ENCODE measurements at places on chromosomes 11 and 22.
A peak's percentile ranks its signal among the peaks of the same experiment; 100 is the strongest.

DNA sequence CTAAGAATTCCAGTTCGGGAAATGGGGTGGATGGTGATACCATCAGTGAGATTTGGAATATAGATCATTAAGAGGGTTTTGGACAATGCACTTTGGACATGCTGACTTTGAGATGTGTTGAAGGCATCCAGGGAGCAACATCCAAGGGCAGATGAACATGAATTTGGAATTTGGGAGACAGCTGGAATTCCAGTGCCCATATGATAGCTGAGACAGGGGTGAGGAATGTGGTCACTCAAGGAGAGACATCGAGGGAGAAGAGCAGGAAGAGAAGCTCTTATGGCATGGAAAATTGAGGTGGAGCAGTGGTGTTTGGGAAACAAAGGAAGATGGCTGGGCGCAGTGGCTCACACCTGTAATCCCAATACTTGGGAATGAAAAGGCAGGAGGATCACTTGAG is 11.8 kb upstream of the MICAL2 start:
- no peak for DNase-seq

DNA sequence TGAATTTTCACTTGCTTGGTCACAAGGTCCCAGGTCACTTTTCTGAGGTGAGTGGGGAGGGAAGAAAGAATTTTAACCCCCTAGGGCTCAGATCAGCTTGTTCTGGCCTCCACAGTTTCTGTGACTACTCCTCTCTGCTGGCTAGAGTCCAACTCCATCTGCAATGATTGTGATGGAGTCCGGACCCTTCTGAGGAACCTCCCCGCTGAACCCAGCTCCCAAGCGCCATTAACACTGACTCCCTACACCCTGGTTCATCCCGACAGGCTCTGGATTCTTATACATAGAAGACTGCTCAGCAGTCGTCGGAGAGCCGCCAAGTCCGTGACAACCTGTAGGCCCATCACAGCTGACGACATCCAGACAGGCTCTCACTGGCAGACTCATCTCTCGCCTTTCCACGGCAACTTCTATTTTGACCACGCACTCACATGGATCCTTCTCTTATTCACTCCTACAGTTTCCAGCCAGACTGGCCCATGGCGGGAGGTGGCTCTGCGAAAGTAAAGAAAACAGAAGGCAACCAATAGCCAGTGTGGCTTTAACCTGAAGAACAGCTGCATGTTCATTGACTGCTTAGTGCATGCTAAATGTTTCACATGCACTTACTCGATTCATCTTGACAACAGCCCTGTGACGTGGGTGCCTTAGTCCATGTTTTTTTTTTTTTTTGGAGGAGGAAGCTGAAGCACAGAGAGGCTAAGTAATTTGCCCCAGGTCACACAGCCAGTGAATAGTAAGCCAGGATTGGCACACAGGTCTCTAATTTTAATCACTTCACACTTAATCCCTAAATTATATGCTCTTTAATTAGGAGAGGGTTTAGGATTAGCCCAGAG is 68.0 kb upstream of the PRDM11 start:
- no peak for DNase-seq

GRCh38 chr11:125297346-125297915 is 132.9 kb downstream of the PKNOX2 start:
- no peak for DNase-seq

GRCh38 chr11:119625206-119625978 is 103.6 kb downstream of the NECTIN1 start:
- no peak for DNase-seq

- no peak for DNase-seq
These were observed 14.5 kb downstream of the THOC5 start for GRCh38 chr22:29539105-29539504.

GRCh38 chr22:42078469-42079318 is 806 bp upstream of the SMDT1 start:
- DNase-seq = no peak

DNA sequence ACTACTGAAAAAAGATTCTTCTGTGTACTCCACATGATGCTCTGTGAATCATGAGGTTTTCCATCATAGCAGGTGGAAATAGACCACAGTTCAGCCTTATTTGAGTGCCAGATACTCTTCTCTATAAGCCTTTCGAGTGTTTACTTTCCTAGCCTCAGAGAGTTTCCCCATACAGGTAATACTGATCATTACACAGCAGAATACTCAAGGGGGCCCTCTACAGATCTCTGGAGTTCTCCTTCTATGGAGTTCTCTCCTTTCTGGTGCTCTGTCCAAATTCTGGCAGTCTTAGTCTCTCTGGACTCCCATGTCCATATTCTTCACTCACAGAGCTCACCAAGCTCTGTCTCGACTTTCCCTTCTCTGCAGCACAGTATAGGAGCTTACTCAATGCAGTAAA is 175.7 kb upstream of the CARD18 start:
- no peak for DNase-seq

DNA sequence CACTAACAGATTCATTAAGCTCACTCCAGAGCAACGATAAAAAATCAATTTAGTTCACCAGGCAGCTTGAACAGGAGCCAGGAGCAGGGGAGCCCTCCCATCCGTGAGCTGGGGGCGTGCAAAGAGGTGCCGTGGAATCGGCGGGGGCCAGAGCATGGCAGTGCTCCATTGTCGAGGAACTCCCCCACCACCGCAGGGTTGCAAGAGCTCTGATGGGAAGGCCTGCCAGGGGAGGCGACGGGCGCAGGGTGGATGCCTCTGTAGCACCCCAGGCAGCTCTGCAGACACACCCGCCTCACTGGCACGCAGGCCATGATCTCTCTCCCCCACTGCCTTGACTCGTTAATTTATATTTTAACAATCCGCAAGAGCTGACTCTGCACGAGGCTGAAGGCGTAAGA is 433.2 kb downstream of the MIAT start:
- DNase-seq = no peak

DNA sequence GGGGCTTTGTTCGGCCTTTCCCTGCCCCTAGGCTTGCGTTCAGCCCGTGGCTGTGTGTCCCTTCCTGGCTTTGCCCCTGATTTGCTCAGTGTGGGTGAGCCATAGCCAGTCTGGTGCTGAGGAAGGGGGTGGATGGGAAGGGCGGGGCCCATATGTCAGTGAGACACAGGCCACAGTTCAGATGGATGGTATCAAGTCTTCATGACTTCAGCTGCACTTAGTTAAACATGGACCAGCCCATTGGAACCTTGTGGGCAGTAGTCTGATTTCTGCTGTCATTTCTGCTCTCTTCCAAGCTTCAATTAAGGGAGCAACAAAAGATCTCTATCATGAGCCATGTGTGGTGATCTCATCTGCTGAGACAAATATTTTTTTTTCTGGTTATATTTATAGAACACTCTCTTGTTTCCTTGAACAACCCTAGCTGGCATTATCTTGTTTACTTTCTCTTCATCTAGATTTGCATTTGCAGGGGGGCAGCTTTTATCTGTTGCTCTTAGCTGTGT is 21.6 kb upstream of the PEX26 start:
- no peak for DNase-seq

DNA sequence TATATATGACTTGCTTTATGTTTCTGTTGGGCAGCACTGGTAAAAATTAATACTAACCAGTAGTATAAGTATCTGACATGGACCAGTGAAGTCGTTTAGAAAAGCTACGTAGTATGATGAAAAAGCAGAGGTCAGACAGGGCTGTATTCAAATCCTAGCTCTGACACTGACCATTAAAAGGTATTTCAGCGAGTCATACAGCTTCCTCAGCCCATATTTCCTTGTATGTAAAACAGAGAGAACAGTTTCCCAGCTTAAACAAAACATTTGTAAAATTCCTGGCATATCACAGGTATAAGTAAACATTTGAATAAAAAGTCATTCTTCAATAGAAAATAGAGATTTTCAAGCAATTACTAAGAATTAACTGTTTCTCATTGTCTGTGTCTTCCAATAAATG is 4.2 kb downstream of the NOX4 start:
- DNase-seq = no peak

DNA sequence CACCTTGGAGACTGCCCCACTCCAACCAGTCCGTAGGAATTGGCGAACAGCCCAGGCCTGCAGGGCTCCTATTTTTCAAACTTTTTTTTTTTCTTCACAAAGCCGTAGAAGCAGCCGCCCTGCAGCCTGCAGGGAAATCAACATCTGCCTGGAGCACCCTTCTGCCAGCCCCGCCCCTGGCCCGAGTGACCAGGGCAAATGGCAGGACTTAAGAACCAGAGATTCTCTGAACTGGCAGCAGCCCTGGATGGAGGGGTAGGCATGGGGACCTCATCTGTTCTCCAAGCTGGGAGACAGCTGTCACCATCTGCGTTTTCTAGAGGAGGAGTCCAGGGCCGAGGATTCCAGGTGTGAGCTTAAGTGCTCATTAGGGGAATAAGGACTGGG is 5.6 kb downstream of the SCN2B start:
- no peak for DNase-seq

GRCh38 chr11:110573411-110573810 is 138.8 kb downstream of the ARHGAP20 start:
- DNase-seq = no peak

- no peak for DNase-seq
These were observed 106.8 kb downstream of the DCDC1 start for GRCh38 chr11:31262761-31263160.

DNA sequence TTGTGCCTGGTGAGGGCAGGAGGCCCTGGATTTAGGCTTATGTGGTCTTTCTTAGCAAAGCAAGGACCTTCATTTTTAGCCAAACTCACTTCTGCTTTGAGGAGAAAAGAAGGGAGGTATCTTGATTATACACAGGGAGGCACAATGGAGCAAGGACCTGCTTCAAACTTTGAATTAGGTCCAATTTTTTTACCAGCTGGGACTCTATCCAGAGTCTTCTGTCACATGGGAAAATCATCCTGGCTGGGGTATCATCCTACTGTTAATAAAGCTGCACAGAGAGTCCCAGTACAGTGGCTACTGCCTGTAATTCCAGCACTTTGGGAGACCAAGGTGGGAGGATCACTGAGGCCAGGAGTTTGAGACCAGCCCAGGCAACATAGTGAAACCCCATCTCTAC is 87.8 kb downstream of the CWC15 start:
- no peak for DNase-seq

DNA sequence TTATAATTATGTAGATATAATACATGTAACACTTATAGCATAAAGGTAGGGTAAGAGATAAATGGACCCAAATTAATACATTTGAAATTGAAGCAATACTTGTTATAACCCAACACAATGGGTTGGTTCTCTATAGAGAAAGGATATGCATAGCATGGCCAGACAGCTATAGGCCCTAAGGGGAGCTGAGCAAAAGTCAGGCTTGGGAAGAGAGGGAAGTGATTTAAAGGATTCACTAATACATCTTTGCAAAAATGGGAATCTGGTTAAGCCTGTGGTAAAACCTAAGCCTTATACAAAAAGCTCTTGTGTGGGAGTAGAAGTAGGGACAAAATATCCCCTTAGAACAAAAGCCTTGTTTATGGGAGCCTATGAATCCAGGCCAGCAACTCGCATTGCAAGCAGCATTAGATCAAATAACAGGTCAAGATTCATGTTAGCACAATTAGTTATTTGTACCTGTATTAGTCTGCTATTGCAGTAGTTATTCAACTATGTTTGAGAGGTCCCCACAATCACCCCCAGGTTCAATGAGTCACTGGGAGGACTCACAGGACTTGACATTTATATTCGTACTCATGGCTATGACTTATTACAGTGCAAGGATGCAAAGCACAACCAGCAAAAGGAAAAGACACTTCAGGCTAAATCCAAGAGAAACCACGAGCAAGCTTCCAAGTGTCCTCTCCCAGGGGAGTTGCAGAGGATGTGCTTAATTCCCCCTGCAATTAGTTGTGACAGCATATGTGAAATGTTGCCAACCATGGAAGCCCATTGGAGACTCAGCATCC is 144.7 kb upstream of the LMO1 start:
- DNase-seq = no peak

- DNase-seq = no peak
These were observed 1.1 kb downstream of the CREB3L1 start for GRCh38 chr11:46278387-46279125.

DNA sequence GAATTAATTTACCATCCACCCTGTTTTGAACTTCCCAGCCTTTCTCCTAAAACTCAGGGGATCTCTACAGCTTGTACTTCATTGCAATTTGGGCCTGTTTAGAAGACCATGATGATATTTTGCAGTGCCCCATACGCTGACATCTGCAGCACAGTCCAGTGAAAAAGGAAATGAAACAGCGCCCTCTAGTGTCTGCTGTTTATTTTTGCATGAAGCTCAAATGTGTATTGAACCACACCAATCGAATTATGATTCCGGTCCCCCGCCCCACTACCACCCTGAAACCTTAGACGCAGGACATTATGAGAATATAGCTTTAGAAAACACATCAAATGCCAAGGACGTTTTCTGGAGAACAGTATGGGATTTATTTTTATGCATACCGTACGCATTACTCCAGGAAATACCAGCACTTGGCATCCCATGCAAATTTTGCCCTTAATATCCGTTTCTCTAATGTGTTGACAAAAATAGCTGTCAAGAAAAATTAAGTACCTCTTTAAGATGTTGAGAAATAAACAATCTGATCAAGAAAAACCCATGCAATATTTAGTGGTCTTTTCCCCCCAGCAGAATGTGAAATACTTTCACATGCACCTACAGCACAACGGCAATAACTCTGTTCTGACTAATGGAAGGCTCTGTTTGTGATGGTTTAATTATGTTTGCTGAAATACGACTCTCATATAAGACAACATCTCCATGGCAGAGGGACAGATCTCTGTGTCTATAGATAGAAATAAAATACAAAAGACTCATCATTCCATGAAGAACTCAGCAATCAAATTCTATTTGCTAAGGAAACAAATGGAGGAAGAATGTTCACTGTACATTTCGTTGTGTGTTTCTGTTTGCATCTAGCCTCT is 93.9 kb downstream of the TECTA start:
- peak; percentile 41 for DNase-seq

DNA sequence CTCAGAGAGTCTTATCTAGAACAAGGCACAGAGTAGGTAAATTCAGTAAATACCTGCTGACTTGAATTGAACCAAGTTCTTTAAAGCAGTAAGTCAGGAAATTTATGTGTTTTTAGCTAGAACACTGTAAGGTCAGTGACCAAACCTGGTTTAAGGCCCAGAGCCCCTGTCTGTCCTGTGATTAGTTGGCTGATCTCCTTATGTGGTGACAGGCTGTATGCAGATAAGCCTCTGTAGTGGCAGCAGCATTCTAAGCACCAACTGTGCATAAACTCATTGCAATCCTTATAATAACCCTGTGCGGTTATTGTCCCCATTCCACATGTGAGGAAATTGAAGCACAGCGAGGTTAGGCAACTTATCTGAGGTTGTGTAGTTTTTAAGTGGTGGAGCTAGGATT is 40.5 kb downstream of the FBXO7 start:
- DNase-seq = no peak

- DNase-seq = peak; percentile 10
These were observed 933 bp upstream of the DLAT start for GRCh38 chr11:112024178-112024772.

DNA sequence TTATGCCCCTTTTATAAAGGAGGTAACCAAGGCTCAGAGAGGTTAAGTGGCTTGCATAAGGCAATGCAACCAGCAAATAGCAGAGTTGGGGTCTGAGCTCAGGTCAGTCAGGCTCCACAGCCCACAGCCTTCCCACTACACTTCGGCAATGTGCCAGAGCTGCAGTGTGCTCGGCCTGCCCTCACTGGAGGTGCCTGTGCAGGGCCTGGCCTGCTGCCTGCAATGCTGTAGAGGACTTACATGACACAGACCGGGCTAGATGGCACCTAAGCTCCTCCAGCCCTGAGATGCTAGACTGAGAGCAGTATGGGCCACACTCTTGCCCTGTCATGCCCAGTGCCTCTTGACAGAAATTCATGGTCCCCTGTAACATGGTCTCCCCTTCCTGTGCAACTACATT is 49.8 kb downstream of the SERPINH1 start:
- DNase-seq = no peak

GRCh38 chr11:2888266-2888968 is 2.8 kb upstream of the CDKN1C start:
- peak; percentile 76 for DNase-seq

- no peak for DNase-seq
These were observed 256.9 kb downstream of the SOX6 start for GRCh38 chr11:16099343-16099900.

All from central memory CD4-positive, alpha-beta T cell (primary cell).